ENCODE measurements at places on chromosomes 1 and 21.
A peak's percentile ranks its signal among the peaks of the same experiment; 100 is the strongest.

- DNase-seq = no peak
Observed at GRCh38 chr21:42780617-42781016, 98.7 kb downstream of the WDR4 start.

DNA sequence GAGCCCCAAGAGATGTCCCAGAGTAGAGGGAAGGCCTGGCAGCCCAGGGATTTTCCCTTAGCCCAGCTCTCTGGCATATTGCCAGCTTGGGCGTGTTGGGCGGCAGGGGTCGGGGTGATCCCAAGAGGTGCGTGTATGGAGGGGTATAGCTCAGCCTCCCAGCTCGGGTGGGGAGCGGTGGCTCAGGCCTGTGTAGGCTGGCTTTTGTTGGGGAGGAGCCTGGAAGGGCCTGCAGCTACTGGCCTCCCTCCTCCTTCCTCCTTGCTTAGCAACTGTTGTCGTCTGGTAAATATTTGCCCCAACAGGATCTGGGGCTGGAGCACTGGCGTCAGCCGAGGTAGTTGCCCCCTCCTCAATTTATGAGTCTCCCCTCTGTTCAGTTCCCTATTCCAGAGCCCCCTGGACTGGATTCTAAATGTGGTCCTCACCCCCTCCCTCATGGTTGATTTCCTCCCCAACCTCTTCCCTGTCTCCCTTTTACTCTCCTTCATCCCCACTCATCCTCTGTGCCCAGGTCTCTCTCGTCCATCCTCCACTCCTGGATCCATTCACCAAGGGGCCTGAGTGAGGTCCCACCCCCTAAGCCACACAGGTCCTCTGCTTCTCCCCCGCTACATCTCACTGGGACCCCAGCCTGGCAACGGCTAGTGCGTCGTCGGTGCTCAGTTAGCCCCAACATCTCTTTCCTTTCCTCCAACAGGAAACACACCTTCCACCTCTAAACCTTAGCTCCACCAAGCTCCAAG, 10.3 kb upstream of the LMNA start:
- DNase-seq = peak; percentile 92

DNA sequence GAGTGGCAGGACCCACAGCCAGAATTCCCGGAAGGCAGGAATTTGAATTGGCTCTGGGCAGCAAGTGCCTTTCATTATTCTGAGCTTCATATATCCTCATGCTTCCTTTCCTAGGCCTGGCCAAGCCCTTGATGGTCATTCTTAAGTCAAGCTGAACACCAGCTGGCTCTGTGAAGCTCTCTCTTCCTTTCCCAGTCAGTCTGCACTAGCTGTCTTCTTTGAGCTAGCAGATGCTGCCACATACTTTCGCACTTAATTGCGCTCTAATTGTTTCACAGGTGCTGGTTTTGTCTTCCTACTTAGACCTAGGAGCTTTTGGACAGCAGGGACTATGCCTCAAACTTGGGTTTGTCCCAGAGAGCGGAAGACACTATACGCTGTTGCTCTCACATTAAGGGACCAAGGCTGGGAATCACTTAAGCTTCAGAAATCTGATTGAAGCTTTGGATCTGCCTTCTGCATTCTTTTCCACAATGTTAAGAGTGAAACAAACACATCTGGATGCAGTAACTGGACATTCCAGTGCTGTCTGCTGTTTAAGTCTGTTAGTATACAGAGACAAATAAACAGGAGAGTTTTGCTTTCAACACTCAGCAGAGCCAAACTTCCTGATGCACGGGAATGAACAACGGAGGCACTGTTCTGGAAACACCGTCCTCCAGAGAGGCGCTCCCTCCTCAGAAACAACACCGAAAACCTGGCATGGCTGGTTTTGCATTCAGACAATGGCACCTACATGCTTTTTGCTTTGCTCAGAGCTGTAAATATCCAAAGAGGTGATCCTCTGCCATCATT, 2.2 kb downstream of the TLR5 start:
- DNase-seq = peak; percentile 52

GRCh38 chr1:182337736-182338571, 53.6 kb downstream of the GLUL start:
- no peak for DNase-seq

DNA sequence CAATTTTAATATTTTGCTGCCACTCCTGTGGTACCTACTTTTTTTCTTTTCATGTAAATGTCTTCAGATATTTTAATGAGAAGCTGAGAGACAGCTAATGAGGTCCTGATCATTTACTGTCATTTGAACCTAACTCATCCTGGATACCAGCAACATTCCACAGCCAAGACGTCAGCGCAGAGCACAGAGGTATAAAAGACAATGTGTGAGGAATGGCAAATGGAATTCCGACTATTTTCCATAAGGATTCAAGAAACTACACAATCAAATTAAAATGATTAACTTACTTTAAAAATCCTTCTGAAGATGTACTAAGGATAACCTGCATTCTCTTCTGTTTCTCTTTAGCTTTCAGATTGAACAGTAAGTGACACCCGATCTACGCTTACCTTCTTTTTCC, 38.8 kb downstream of the HEATR1 start:
- DNase-seq = no peak

GRCh38 chr1:161378014-161378413, 10.3 kb upstream of the CFAP126 start:
- DNase-seq = no peak

DNA sequence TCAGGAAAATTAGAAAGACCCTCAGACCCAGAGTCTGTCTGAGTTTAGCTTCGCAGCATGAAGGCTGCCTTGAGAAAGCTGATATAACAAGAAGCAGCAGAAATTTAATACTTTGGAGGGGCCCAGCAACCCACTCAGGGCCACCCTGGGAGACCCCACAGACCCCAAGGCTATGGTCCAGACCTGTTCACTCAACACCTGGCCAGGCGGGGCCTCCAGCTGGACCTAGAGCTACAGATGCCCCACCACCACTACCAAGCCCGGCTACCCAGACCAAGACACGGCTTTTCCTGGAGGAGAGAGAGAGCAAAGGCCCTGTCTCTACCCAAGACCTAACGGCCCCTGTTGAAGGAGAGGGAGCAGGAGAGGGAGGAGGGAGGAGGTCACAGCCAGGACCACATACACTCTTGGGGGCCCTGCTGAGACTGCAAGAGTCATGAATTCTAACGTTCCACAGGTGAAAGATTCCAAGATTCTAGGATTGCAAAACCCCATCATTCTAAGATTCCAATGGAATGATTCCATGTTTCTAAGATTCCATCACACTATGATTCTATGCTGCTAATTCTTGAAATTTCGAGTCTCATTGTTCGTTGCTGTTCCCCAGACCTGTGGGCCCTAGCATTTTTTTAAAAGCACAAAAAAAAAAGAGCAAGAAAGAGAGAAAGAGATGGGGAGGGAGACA, 53.2 kb downstream of the LACTBL1 start:
- peak; percentile 21 for DNase-seq

DNA sequence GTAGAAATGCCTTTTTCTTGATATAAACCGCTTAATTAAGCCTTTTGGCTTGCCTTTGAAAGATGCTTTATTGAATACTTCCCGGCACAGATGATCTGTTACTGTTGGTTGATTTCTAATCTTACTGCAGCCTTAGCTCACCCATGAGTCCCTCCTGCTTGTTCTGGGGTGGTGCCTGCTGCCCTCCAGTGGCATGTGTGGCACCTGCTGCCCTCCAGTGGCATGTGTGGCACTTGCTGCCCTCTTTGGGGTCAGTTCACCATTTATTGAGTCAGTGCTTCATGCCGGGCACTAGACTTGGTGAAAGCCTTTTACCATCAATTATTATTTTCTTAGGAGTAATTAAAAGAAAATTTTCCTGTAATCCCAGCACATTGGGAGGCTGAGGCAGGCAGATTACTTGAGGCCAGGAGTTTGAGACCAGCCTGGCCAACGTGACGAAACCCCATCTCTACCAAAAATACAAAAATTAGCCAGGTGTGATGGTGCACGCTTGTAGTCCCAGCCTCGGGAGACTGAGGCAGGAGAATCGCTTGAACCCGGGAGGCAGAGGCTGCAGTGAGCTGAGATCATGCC, 54.3 kb downstream of the ADARB1 start:
- DNase-seq = peak; percentile 77

- DNase-seq = no peak
Observed at GRCh38 chr1:183069562-183070216, 46.5 kb downstream of the LAMC1 start.

- no peak for DNase-seq
Observed at GRCh38 chr1:44543064-44543744, 131.1 kb downstream of the TMEM53 start.
